ENCODE measurements at places on chromosomes 4 and X. TPM values are rescaled to one million over a fixed set of nuclear protein-coding genes. Genes with fewer than 3 reads are reported as not detected.
A peak's percentile ranks its signal among the peaks of the same experiment; 100 is the strongest.

- peaks cover 59% of the 10 kb centered on the region for H3K27me3 ChIP-seq
- H3K27ac ChIP-seq, result no peak overlapping the region
- peaks cover 49% of the 10 kb centered on the region for H3K4me1 ChIP-seq
- peak overlapping the region; percentile 2 for H3K4me3 ChIP-seq
- no peaks in the 10 kb centered on the region for H3K36me3 ChIP-seq
Measured at GRCh38 chr4:153790500-153790865, 1.6 kb upstream of the SFRP2 start.

DNA sequence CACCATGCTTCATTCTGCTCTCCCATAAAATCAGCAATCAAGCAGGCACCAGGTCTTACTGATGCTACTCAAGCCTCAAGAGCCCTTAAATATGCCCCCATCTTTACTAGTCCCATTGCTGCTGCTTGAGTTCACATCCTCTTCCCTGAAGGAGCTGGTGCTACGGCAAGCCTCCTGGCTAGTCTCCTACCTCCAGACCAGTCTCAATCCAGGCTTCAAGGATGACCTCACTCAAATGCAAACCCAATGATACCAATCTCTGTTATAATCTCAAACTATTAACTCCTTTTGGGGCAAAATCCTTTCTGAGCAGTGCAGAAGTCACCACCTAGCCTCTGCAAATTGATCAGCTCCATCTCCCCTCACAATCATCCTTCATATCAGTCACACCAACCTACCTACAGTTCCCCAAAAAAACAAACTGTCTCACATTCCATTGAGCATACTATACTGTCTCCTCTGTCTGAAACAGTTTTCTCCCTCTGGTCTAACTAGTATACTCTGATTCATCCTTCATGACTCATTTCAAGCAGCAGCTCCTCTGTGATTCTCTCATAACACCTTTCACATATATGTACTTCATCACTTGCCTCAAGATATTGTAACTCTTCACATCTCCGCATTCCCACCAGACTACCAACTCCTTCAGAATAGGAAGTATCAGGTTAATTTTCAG is 30.0 kb downstream of the PAPSS1 start:
- no peaks in the 10 kb centered on the region for H3K36me3 ChIP-seq
- H3K4me1 ChIP-seq, result peaks cover 9% of the 10 kb centered on the region
- no peaks in the 10 kb centered on the region for H3K27me3 ChIP-seq
- no peak for DNase-seq

DNA sequence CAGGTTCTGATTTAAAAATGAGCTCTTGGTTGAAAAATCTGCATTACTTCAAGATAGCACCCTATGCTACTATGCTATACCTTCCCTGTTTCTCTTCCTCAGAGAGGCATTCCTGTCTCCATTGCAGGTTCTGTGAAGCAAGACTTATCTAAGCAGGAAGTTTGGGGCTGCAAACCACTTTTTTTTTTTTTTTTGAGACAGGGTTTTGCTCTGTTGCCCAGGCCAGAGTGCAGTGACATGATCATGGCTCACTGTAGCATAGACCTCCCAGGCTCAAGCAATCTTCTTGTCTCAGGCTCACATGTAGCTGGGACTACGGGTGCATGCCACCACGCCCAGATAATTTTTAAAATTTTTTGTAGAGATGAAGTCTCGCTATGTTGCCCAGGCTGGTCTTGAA is 4.0 kb upstream of the CCNG2 start:
- H3K27ac ChIP-seq, result no peak overlapping the region
- DNase-seq, result no peak
- no peaks in the 10 kb centered on the region for H3K27me3 ChIP-seq
- no peak overlapping the region for H3K4me3 ChIP-seq
- no peaks in the 10 kb centered on the region for H3K36me3 ChIP-seq
- peaks cover 5% of the 10 kb centered on the region for H3K4me1 ChIP-seq

DNA sequence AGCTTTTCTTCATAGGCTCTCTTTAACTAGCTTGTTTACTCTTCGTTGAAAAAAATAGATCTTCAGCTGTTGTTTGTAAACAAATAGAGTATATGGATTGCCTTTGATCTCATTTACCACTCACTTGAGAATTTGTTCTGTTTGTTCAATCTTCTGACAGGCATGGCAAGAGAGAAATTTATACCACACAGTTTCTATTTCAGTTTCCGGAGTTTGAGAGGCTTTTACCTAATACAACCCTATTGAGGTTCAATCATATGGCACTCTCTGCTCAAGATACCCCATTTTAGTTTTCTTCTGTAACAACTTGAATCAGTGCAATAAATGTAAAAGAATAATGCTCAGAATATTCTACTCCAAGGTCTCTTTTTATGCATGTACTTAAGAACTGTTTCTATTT is 148.0 kb downstream of the EMCN start:
- H3K4me1 ChIP-seq, result no peaks in the 10 kb centered on the region
- no peak overlapping the region for H3K4me3 ChIP-seq
- DNase-seq, result no peak

MND1 gene
- 1.4 TPM for total RNA-seq

- no peak overlapping the region for H3K4me3 ChIP-seq
- no peaks in the 10 kb centered on the region for H3K4me1 ChIP-seq
- DNase-seq, result no peak
- no peaks in the 10 kb centered on the region for H3K36me3 ChIP-seq
- H3K27me3 ChIP-seq, result no peaks in the 10 kb centered on the region
- H3K27ac ChIP-seq, result no peak overlapping the region
Measured at GRCh38 chr4:124096290-124096689, 616.2 kb downstream of the ANKRD50 start.

ATP6AP2 gene
- 124 TPM for total RNA-seq

DNA sequence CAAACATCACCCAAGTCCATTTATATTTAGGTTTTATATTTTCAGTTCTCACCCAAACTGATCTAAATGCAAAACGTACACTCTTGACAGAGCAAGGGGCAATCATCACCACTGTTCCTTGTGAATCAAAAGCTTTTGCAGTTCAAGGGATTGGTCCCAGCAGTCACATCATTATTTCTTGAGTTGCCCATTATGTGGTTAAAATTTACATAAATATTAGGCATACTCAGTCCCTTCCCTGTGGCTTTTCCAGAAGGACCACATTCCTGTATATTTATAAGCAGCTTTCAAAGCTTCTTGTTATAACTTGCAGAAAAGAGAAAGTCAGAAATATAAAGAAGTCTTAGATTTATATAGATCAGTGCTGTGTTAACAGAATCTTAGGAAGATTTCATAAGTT is 224.4 kb downstream of the CLCN4 start:
- no peak for DNase-seq
- H3K27me3 ChIP-seq, result no peaks in the 10 kb centered on the region
- no peaks in the 10 kb centered on the region for H3K4me1 ChIP-seq
- no peaks in the 10 kb centered on the region for H3K36me3 ChIP-seq
